Urothelium cell line (cell line): ENCODE measurements at places on chromosomes 4 and X.

- no peak for DNase-seq
Measured at GRCh38 chr4:85708468-85708867, 233.5 kb downstream of the ARHGAP24 start.

DNA sequence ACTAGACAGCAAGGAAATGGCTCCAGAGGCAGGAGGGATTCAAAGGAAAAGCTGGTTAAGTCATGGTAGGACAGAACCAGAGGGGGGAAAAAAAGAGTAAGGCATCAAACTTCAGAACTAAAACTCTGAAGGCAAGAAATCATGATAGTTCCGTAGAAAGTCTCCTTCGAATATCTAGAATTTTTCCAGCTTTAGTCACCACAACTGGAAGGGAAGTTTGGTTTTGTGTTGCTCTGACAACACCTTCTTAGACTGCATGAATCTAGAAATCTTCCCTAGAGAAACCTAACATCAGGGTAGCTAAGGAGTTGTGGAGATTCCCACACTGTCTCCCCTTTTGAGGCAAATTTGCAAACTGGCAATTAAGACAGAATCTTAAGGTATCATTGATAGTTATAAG, 33.7 kb downstream of the AMMECR1 start:
- peak; percentile 11 for DNase-seq

DNA sequence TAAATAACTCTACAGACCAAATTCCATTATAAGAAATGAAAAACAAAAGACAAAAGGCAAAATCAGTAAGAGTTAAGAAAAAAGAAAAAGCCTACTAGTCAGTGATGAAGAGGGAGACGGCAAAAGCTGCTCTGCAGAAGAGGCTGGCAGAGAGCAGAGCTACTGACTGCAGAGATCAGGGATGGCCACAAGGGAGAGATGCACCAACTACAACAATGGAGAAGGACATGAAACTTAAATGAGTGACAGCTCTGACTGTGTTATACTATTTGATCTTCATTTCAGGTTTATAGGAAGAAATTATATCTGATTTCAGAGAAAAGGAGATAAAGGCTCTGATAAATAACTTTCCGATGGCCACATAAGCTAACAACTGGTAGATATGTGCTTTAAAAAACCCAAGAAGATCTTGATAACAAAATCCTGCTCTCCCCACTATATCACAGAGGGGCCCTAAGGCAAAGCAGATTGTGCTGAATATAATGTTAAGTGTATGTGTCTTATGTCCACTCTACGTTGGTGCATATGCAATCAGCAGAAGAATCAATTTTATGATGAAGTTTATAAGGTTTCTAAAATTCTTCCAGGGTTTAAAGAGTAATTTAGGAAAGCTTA, 58.4 kb upstream of the COX18 start:
- peak; percentile 13 for DNase-seq

GRCh38 chr4:34419871-34420270, 1824.4 kb downstream of the ARAP2 start:
- no peak for DNase-seq

DNA sequence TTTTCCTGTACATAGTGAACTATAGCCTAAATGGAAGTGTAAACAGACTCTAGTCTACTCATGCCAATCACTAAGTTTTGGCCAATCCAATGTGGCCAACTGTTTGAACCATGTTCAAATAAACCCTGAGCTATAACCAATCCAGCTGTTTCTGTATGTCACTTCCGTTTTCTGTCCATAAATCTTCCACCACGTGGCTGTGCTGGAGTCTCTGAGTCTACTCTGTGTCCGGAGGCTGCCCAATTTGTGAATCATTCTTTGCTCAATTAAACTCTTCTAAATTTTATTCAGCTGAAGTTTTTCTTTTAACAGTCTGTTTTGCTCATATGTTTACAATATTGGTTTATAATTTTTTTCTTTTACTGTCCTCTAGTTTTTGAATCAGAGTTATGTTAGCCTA, 112.3 kb upstream of the BANK1 start:
- no peak for DNase-seq

GRCh38 chr4:176259330-176260090, 9.5 kb downstream of the ASB5 start:
- DNase-seq: peak; percentile 26

DNA sequence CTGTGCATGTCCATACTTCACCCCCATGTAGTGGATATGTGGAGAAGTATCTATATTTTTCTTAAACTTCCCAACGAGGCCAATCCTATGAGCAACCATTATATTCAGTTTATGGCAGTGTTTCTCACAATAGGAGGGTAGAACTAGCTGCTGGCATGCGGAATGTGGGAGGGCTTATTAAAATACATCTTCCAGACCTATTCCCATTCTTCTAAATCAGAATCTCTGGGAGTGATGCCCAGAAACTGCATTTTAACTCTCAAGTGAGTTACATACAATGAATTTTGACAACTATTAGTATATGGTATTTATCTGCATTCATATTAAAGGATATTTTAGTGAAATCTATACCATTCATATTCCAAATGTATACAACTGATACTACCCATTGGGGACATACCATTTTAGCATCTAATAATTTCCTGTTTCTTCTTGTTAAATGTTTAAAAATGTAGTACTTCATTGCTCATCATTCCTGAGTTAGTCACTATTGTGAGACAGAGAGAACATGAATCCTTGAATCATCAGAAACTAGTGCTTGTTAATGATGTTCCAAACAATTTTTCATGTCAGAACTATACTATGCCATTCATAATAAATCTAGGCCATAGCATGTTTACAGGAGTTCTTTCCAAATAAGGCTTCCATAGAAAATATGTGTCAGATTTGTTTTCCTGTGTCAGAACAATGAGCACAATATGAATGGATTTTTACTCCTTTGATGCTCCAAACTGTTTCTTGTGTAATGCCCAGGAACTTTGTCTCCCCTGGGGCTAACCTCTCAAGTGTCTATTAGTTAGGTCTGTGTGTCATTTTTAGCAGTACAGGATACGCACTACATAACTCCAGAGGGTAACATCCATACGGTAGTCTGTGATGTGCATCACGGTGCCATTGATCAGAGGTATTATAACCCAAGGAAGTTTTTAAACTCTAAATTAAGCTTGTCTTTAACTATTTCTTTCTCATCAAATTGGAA, 198.8 kb upstream of the BMP3 start:
- DNase-seq: no peak
